Activated T-cell treated with anti-CD3 and anti-CD28 coated beads for 24 hours (primary cell): ENCODE measurements at places on chromosomes 3 and 15.

- DNase-seq, result no peak
These were observed 3.1 kb upstream of the PTH1R start for GRCh38 chr3:46874430-46874829.

- DNase-seq, result no peak
These were observed 26.6 kb upstream of the STIMATE start for GRCh38 chr3:52923963-52924362.

DNA sequence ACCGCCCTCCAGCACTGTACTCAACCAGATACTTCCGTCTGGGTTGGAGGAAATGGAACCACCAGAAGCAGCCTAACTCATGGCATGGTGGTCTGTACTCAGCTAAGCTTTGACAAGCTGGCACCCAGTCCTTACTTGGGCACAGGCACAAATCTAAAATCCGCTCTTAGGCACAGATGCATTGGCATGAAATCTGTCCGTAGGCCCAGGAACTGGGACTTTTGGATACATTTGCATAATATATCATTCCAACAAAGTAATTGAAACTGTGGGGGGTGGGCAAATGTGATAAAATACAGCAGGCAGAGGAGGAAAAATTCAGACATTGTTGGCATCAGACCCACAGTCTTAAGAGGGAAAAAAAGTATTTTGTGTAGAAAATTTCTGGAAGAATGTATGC is 75.4 kb downstream of the C3orf85 start:
- no peak for DNase-seq

- no peak for DNase-seq
These were observed 109.5 kb downstream of the PGPEP1L start for GRCh38 chr15:98898122-98898521.

DNA sequence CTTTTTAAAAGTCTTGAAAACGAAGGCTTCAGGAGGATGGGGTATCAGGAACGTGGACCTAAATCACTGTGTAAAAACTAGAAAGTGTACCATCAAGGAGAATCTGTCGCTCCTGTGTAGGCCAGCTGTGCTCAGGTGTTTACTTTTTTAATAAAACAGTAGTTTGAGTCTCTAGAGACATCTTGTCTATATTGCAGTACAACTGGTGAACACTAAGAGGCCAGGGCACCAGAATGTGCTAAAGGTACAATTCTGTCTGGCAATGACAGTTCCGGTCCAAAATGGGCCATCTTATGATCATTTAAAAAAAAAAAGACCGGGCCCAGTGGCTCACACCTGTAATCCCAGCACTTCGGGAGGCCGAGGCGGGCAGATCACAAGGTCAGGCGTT is 61.8 kb upstream of the MCF2L2 start:
- no peak for DNase-seq

- DNase-seq, result no peak
These were observed 49.6 kb downstream of the SPSB4 start for GRCh38 chr3:141100531-141101320.

GRCh38 chr15:98241032-98241554 is 280.6 kb downstream of the ARRDC4 start:
- no peak for DNase-seq

- no peak for DNase-seq
These were observed 13.2 kb downstream of the TM4SF4 start for GRCh38 chr3:149487598-149488197.

- DNase-seq, result no peak
These were observed 56.4 kb upstream of the ARRDC4 start for GRCh38 chr15:97903971-97904572.

GRCh38 chr15:57376696-57377477 is 582 bp downstream of the CGNL1 start:
- no peak for DNase-seq

- no peak for DNase-seq
These were observed 230.3 kb upstream of the TLE3 start for GRCh38 chr15:70327856-70328678.

- no peak for DNase-seq
These were observed 954 bp downstream of the CLDN11 start for GRCh38 chr3:170419557-170420087.

- DNase-seq, result no peak
These were observed 62.8 kb downstream of the ISG20 start for GRCh38 chr15:88701561-88702095.

- DNase-seq, result no peak
These were observed 3.0 kb upstream of the TJP1 start for GRCh38 chr15:29825227-29825626.

DNA sequence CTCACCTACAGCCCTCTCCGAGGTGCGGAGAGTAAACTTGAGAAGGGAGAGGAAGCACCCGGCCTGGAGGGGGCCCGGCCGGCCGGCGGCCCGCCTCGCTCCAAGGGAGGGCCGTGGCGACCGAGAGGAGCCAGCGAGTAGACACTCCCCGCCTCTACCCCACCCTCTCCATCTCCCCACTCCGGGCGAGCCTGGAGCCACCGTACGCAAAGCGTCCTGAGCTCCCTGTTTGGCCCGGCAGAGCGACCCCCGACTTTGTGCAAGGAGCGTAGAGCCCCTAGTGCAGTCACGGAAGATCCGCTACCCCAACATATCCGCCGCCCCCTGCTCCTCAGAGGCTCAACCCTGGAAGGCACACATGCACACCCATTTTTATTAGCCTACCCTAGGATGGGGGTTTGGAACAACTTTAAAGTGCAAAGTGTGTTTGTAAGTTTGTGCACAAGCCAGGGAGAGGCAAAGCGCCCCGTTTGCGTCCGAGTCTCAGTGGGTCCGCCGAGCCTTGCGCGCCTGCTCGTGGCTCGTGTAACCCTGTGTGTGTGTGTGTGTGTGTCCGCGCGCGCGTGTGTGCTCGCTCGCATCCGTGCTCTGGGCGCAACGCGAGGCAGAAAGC is 508 bp upstream of the SMAD6 start:
- peak; percentile 9 for DNase-seq

DNA sequence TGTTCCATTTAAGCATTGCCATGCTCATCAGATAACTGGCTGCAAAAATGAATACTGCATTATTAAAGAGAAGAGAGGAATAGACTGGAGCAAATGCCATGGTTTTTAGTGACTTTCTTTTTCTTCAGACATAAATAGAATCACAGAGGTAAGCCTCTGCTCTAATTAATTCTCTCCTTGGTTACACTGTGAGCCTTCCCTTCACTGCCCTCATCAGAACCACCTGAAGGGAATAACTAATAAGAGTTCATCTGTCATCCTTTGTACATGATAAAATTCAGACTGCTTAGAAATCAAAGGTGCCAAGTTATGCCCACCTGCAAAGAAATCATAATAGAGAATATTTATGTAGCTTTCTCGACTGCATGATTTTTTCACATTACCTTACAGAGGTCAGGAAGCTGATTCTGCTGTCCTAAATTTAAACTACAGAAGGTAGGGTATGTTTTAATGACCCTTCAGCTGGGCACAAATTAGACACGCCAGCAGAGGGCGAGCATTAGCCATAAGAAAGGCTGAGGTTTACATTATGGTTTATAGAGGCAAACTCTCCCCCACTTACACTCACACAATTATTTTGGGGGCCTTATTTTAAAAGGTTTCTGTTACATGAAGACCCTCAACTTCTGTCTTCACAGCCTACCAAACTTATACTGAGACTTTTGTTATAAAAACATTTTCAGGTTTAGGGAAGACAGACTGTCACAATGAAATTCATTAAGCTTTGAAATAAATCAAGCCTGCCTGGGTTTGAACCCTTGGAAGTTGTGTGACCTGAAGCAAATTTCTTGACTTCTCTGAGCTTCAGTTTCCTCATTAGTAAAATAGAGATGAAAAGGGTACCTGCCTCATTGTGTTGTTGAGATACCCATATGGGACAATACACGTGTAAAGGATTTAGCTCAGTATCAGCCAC is 15.3 kb upstream of the UNC13C start:
- peak; percentile 0 for DNase-seq

GRCh38 chr15:63599401-63600000 is 2.3 kb downstream of the FBXL22 start:
- DNase-seq, result no peak

GRCh38 chr3:183560607-183561006 is 5.1 kb upstream of the KLHL6 start:
- DNase-seq, result no peak
